Uterus (tissue), 4 donors: ENCODE measurements at places on chromosomes 3 and 15. TPM values are rescaled to one million over a fixed set of nuclear protein-coding genes. Genes with fewer than 3 reads are reported as not detected.
A peak's percentile ranks its signal among the peaks of the same experiment; 100 is the strongest.

Gene CX3CR1
- total RNA-seq: 1.1 TPM

Gene DOCK3
- total RNA-seq: 1.6 TPM

Gene FGD5
- total RNA-seq: 10.0 TPM

Gene RARB
- total RNA-seq: 63.0 TPM

Gene PLA2G4D
- total RNA-seq: not detected

Gene OR5K2
- total RNA-seq: not detected

Gene CLASP2
- 34.1 TPM for total RNA-seq

Gene KLF15
- total RNA-seq: 20.0 TPM

Gene PPP1R14D
- not detected for total RNA-seq

Gene RBP2
- total RNA-seq: not detected

GRCh38 chr15:56794165-56794552 lies 60.9 kb upstream of the ZNF280D start:
- no peak overlapping the region for H3K4me3 ChIP-seq
- peak overlapping the region; percentile 50 for H3K27ac ChIP-seq
- no peaks in the 10 kb centered on the region for H3K4me1 ChIP-seq
- DNase-seq: no peak

DNA sequence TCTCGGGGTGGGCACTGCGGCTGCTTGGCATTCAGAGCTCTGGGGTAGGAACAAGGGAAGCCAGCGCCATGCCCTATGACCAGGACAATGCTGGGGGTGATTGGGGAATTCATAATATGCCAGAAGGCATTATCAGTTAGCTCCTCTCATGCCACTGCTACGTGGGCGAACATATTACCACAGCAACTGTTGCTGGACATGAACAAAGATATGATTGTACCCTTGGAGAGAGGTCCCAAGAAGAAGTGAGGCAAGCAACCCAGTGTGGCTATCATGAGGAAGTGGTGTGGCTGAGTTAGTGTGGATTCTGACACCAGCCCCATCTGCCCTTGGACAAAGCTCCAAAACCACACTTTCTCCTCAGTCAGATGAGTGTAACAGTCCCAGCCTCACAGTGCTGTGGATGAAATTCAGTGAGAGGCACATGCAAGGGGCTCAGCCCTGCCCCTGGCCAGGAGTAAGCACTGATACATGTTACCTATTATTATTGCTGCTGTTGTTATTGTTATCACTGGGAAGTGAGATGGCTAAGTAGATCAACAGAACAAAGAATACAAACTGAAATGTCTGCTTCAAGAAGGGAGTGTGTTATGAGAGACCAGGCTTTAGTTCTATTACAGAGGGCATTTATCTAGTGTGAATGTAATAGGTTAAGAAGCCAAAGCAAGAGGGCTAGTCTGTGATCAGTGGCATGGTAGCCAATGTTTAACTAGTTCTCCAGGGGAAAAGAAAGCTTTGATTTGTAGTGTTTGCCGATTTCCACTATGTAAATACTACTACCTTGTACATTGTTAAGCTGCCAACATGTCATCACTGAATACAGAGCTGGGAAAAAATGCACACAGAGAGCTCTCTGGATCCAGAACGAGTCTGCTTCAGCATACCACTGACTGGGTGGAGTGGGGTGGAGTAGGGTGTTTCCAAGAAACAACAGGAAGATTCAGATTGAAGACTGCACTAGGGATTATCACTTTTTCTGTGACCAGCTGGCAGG lies 222.3 kb upstream of the EIF1B start:
- H3K27me3 ChIP-seq: no peaks in the 10 kb centered on the region
- no peaks in the 10 kb centered on the region for H3K4me1 ChIP-seq
- DNase-seq: no peak
- no peaks in the 10 kb centered on the region for H3K36me3 ChIP-seq

- no peaks in the 10 kb centered on the region for H3K4me1 ChIP-seq
- no peak for DNase-seq
- no peak overlapping the region for H3K27ac ChIP-seq
Measured at GRCh38 chr3:124998247-124998630, 57.6 kb downstream of the HEG1 start.

DNA sequence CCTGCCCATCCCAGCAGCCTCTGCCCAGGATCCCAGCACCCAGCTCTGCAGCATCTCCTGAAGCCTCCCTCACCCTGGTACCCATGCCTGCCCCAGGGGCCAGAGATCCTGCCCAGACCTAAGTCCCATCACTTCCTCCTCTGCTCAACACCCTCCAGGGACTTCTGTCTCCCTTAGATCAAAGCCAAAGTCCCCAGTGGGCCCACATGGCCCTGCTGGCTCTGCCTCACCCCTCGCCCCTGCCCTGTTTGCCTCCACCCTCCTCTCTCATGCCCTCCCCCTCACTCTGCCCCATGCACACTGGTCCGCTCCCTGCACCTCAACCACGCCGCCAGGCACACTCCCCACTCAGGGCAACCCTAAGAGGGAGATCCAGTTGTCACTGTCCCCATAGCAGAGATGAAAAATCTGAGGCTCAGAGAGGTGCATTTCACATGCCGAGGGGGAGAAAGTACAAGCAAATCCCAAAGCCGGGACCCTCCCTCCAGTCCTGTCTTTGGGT lies 146.5 kb downstream of the NUP210 start:
- H3K4me3 ChIP-seq: no peak overlapping the region
- no peak overlapping the region for H3K27ac ChIP-seq
- no peak for DNase-seq
- no peaks in the 10 kb centered on the region for H3K36me3 ChIP-seq
- no peaks in the 10 kb centered on the region for H3K27me3 ChIP-seq

GRCh38 chr3:133042778-133043177 lies 4.6 kb downstream of the TMEM108 start:
- no peaks in the 10 kb centered on the region for H3K36me3 ChIP-seq
- no peaks in the 10 kb centered on the region for H3K27me3 ChIP-seq
- H3K27ac ChIP-seq: no peak overlapping the region

GRCh38 chr3:149581681-149582370 lies 76.0 kb downstream of the WWTR1 start:
- H3K27me3 ChIP-seq: no peaks in the 10 kb centered on the region
- H3K4me3 ChIP-seq: no peak overlapping the region
- peaks cover 6% of the 10 kb centered on the region for H3K4me1 ChIP-seq
- no peaks in the 10 kb centered on the region for H3K36me3 ChIP-seq
- H3K27ac ChIP-seq: peak overlapping the region; percentile 42

DNA sequence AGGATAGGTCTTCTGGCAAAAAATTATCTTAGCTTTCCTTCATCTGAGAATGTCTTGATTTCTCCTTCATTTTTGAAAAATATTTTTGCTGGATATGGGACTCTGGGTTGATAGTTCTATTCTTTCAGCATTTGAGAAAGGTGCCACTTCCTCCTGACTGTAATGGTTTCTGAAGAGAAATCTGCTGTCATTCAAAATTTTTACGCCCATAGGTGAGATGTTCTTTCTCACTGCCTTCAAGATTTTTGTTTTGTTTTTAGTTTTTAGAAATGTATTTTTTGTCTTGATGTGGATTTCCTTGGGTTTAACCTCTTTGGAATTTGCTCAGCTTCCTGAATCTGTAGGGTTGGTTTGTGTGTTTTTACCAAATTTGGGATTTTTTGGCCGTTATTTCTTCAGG lies 37.1 kb upstream of the ATP2B2 start:
- no peak for DNase-seq
- H3K36me3 ChIP-seq: no peaks in the 10 kb centered on the region
- no peak overlapping the region for H3K4me3 ChIP-seq

DNA sequence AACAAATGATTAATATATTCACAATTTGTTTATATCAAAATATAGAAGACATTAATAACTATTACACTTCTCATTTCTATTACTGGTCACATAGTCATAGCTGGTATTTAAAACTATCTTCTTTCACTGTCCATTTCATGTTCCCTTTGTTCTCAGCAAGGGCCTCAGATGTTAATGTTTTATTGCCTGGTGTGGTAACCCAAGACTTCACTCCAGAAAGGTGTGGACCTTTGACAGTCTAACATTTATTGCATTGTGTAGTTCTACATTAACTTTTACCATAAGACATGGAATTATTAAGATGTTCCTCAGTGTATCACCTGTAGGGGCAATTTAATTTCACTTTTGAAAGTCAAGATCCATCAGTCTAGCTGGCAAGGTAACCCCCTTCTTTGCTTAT lies 691.3 kb downstream of the SQOR start:
- no peaks in the 10 kb centered on the region for H3K4me1 ChIP-seq
- DNase-seq: no peak
- H3K4me3 ChIP-seq: no peak overlapping the region
- H3K27me3 ChIP-seq: no peaks in the 10 kb centered on the region
- no peak overlapping the region for H3K27ac ChIP-seq

DNA sequence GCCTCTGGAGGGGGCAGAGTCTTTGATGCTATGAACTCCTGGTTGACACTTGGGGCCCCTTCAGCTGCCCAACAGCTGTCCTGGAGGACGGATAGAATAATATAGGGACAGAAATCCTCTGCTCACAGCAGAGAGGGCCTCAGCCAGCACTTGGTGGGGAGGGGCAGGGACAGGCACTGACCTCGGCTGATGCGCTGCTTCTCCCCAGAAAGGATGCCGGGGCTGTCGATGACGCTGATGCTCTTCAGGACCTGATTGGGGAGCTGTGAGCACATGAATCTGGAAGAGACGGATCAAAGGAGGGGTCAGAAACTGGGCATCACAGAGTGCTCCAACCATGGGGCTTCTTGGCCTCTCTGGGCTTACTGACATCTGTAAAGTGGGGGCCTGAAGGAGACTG lies 29.5 kb downstream of the EHD4 start:
- no peak for DNase-seq
- H3K27me3 ChIP-seq: no peaks in the 10 kb centered on the region
- H3K4me3 ChIP-seq: no peak overlapping the region

- H3K4me1 ChIP-seq: peaks cover 3% of the 10 kb centered on the region
- DNase-seq: no peak
- no peak overlapping the region for H3K4me3 ChIP-seq
- H3K27ac ChIP-seq: no peak overlapping the region
- no peaks in the 10 kb centered on the region for H3K36me3 ChIP-seq
Measured at GRCh38 chr15:80154336-80154735, 1.5 kb downstream of the FAH start.

GRCh38 chr3:179852142-179852905 lies 184.4 kb downstream of the PEX5L start:
- no peak overlapping the region for H3K27ac ChIP-seq
- no peaks in the 10 kb centered on the region for H3K4me1 ChIP-seq
- no peak overlapping the region for H3K4me3 ChIP-seq
- H3K27me3 ChIP-seq: no peaks in the 10 kb centered on the region
- DNase-seq: no peak
- H3K36me3 ChIP-seq: no peaks in the 10 kb centered on the region

GRCh38 chr3:190081389-190081788 lies 39.3 kb downstream of the P3H2 start:
- no peaks in the 10 kb centered on the region for H3K36me3 ChIP-seq
- H3K27ac ChIP-seq: no peak overlapping the region
- no peak overlapping the region for H3K4me3 ChIP-seq
- DNase-seq: no peak
- no peaks in the 10 kb centered on the region for H3K27me3 ChIP-seq

- no peaks in the 10 kb centered on the region for H3K27me3 ChIP-seq
- DNase-seq: peak; percentile 88
- peaks cover 7% of the 10 kb centered on the region for H3K4me1 ChIP-seq
- H3K27ac ChIP-seq: peak overlapping the region; percentile 52
Measured at GRCh38 chr15:59299929-59300617, 72.6 kb downstream of the MYO1E start.

- H3K27ac ChIP-seq: peak overlapping the region; percentile 77
- peaks cover 60% of the 10 kb centered on the region for H3K27me3 ChIP-seq
- H3K36me3 ChIP-seq: no peaks in the 10 kb centered on the region
- H3K4me1 ChIP-seq: no peaks in the 10 kb centered on the region
- DNase-seq: peak; percentile 20
Measured at GRCh38 chr3:169147238-169148008, 516.1 kb downstream of the MECOM start.

- H3K4me3 ChIP-seq: no peak overlapping the region
- no peaks in the 10 kb centered on the region for H3K27me3 ChIP-seq
- H3K36me3 ChIP-seq: no peaks in the 10 kb centered on the region
- no peaks in the 10 kb centered on the region for H3K4me1 ChIP-seq
- no peak for DNase-seq
Measured at GRCh38 chr15:91055548-91056331, 33.3 kb upstream of the VPS33B start.

- no peak for DNase-seq
- no peaks in the 10 kb centered on the region for H3K4me1 ChIP-seq
- H3K27ac ChIP-seq: no peak overlapping the region
- H3K4me3 ChIP-seq: no peak overlapping the region
- no peaks in the 10 kb centered on the region for H3K36me3 ChIP-seq
Measured at GRCh38 chr3:134640872-134641470, 9.9 kb downstream of the KY start.

DNA sequence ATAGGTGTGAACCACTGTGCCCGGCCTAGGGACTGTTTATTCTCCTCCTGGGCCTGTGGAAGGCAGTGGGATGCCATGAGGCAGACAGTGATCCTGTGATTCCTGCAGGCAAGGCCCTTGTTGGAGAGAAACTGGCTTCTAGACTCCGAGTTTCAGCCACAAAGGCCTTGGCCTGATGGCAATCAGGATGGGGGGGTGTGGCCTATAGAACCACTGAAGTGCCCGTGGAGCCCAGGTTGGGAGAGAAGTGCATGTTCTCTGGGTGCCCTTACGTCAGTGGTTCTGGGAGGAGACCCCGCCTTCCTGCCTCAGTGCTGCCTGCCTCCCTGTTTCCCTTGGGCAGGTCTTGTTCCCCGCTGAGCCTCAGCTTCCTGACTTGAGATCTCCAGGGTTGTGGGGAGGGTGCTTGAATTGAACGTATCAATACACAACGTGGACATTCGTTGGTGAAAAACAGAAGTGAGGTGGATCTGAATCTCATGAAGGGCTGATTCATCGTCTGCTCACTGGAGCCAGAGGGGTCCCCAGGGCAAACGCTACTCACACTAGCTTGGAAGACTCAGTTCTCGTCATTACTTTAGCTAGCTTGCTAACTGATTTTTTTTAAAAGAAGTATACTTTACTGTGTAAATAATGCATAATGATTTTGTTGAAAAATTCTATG lies 31.8 kb downstream of the IRAK2 start:
- no peaks in the 10 kb centered on the region for H3K36me3 ChIP-seq
- no peak overlapping the region for H3K4me3 ChIP-seq
- H3K4me1 ChIP-seq: peaks cover 12% of the 10 kb centered on the region
- no peaks in the 10 kb centered on the region for H3K27me3 ChIP-seq

GRCh38 chr15:95880630-95881029 lies 449.9 kb upstream of the NR2F2 start:
- H3K27me3 ChIP-seq: no peaks in the 10 kb centered on the region
- H3K36me3 ChIP-seq: no peaks in the 10 kb centered on the region
- peak overlapping the region; percentile 33 for H3K27ac ChIP-seq
- no peak for DNase-seq
- no peaks in the 10 kb centered on the region for H3K4me1 ChIP-seq
